ENCODE measurements at places on chromosomes 6 and 20.

GRCh38 chr20:18719426-18719825, 94.2 kb upstream of the SCP2D1 start:
- no peak for DNase-seq

- DNase-seq = no peak
Measured at GRCh38 chr6:78810146-78810545, 57.2 kb upstream of the IRAK1BP1 start.

- DNase-seq = no peak
Measured at GRCh38 chr6:14871221-14871620, 374.6 kb upstream of the JARID2 start.

DNA sequence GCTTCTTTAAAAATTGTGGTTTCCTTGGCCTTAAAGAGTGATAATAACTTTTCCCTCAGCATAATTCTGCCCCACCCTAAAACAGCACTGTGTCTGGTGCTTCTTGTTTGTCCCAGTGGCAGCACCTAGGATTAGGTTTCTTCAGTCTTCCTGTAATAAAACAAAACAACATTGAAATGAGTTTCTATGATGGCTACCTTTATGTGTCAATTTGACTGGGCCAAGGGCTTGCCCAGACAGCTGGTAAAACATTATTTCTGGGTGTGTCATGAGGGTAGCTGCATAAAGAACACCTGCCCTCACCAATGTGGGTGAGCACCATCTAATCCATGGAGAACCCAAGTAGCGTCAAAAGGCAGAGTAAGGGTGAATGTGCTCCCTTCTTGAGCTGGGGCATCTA, 117.8 kb downstream of the QRSL1 start:
- no peak for DNase-seq

DNA sequence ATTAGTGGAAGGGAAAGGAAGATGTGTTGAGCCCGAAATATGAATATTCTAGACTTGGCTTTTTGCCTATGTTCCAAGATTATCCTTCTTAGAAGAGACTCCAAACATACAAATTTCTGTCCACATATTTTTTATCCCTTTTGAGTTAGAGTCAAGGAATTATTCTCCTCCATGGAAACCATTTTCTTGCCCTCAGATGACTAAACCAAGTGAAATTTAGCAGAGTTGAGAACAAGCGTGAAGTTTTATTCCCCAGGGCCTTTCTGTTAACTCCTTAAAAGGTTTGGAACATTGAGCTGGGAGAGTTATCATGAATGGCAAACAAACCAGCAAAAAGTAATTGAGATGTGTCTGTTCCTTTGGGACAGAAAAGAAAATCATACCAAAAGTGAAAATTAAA, 286.1 kb upstream of the PLCB4 start:
- DNase-seq = no peak

DNA sequence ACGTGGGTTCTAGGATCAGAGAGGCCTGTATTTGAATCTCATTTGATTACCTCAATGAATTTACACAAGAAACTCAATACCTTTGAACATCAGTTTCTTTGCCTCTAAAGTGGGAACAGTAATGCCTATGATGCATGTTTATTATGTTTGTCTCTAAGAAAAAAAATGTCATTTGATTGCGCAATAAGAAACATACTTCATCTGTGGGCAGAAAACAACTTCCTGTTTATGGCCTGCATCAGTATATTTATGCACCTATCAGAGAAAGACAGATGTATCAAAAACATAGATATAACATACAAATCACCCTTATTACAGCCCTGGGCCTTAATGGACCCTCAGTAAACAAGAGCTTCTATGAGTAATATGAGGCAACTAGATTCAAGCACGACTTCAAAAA, 516.4 kb upstream of the ARID1B start:
- DNase-seq = no peak

DNA sequence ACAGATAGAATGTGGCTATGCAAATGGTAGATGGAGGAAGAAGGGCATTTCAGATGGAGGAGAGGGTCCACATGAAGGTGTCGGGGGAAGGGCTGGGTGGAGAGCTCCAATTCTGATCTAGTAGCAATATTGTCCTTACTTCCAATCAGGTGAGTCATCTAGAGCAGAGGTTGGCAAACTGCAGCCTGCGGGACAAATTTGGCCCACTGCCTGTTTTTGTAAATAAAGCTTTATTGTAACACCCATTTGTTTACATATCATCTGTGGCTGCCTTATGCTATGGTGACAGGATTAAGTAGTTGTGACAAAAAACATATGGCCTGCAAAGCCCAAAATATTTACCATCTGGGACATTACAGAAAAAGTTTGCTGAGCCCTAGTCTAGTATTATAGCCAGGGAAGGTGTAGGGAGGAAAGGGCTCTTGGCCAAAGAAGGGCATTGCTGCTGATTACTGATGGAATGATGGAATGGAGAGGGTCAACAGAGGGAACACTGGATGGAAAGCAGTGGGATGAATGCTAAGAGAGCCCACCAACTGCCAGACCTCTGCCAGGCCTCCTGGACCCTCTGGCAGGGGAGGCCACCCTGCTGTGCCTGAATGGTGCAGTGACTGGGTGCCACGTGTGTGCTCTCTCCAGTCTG, 79.8 kb downstream of the SLC22A23 start:
- no peak for DNase-seq
